A549 treated with CORT108297 at 1 μM for 4 hours (cell line): ENCODE measurements at places on chromosomes 7 and 10. TPM values are rescaled to one million over a fixed set of nuclear protein-coding genes. Genes with fewer than 3 reads are reported as not detected.

The NKX2-3 gene
- 0.06 to 0.11 TPM in 2 of 5 replicates, not detected in the others for total RNA-seq

The CFTR gene
- 0.02 to 0.09 TPM (median 0.06 TPM) in 3 of 5 replicates, not detected in the others for total RNA-seq

The HMX3 gene
- total RNA-seq = 0.09 TPM in 1 of 5 replicates, not detected in the others

The SLC18A3 gene
- total RNA-seq = not detected in 5 replicates

The UFSP1 gene
- 3.7 to 7.5 TPM (median 5.2 TPM) in 5 replicates for total RNA-seq

The CCDC7 gene
- total RNA-seq = 0.62 to 1.0 TPM (median 0.89 TPM) in 5 replicates

The CPVL gene
- 0.12 to 0.62 TPM (median 0.34 TPM) in 5 replicates for total RNA-seq
